ENCODE measurements at places on chromosomes 6 and 20. TPM values are rescaled to one million over a fixed set of nuclear protein-coding genes. Genes with fewer than 3 reads are reported as not detected.

The LINC00237 gene
- not detected for total RNA-seq

GRCh38 chr20:62758226-62758912, 37.9 kb upstream of the MRGBP start:
- peak; percentile 31 for DNase-seq

GRCh38 chr20:62165762-62166399, 16.9 kb upstream of the MTG2 start:
- DNase-seq = no peak

DNA sequence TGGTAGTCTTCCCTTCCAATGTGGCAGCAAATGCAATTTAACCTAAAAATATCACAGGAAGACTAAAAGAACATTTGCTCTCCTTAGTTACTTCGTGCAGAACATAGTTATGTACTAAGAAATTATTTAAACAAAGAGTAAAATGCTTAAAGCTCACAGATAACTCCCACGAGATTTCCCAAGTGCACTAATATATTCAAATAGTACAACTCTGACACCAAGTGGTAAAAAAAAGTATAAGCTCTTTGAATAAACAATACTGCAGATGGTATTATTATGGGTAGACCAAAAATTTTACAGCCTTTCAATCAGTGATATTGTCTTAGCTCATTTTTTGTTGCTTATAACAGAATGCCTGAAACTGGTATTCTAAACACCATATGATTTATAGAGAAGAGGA, 52.8 kb upstream of the FILIP1 start:
- no peak for DNase-seq

DNA sequence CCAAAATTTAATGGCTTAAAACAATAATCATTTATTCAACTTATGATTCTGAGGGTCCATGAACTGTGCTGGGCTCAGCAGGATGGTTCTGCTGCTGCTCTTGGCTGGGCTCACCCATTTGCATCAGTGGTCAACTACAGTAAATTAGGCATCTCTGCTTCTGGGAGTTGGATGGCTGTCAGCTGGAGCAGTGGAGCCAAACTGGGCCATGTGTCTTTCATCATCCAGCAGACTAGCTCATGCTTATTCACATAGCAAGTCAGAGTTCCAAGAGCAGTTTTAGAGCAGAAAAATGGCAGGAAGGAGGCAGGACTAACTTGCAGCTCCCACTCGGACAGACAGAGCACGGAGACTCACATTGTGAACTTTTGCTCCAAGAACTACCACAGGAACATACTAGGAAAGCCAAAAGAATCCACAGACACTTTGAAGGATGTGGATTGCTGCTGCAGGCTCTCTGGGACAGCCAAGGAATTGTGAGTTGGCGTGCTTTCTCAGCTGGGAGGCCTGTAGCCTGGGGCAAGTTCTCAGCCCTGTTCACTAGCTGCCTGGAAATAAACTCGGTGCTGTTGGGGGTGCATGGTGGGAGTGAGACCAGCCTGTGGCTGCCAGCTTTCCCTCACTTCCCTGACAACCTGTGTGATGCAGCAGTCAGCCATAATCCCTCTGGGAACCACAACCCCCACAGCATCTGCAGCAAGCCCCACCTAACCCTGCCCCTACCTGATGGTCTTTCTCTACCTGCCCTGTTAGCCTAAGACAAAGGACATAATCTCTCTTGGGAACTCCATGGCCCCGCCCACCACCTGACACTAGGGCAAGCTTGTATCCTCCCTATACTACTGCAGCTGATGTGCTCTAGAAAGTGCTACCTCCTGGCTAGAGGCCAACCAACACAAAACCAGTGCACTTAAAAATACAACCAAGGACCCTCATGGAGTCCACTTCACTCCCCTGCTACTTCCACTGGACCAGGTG, 129.0 kb downstream of the JPH2 start:
- DNase-seq = no peak

The MATN4 gene
- total RNA-seq = 0.17 TPM

GRCh38 chr6:63306420-63306819, 13.4 kb downstream of the LGSN start:
- peak; percentile 46 for DNase-seq

The PTK7 gene
- 8.3 TPM for total RNA-seq

- DNase-seq = no peak
Observed at GRCh38 chr6:119683031-119683430, 333.5 kb upstream of the MAN1A1 start.

The TINAG gene
- total RNA-seq = 25.2 TPM

The PRND gene
- 0.22 TPM for total RNA-seq

DNA sequence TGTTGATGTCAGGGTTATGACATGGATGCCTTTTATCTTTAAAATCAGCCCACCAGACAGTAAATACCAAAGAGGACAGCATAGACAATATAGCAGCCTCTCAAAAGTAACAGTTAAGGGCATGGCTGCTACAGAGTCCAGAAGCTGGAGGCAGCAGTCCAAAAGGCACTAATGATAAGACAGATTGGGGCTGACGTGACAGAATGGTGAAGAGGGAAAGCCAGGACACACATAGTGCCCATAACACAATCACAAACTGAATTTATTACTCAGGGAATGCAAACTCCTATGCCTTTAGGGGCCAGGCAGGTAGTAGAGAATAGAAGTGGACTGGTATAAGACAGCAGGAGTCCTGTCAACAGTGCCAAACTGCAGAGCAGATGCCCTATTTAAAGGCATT, 40.7 kb downstream of the TP53INP2 start:
- DNase-seq = no peak

The SLC13A3 gene
- 0.27 TPM for total RNA-seq

The CYP39A1 gene
- 5.3 TPM for total RNA-seq

DNA sequence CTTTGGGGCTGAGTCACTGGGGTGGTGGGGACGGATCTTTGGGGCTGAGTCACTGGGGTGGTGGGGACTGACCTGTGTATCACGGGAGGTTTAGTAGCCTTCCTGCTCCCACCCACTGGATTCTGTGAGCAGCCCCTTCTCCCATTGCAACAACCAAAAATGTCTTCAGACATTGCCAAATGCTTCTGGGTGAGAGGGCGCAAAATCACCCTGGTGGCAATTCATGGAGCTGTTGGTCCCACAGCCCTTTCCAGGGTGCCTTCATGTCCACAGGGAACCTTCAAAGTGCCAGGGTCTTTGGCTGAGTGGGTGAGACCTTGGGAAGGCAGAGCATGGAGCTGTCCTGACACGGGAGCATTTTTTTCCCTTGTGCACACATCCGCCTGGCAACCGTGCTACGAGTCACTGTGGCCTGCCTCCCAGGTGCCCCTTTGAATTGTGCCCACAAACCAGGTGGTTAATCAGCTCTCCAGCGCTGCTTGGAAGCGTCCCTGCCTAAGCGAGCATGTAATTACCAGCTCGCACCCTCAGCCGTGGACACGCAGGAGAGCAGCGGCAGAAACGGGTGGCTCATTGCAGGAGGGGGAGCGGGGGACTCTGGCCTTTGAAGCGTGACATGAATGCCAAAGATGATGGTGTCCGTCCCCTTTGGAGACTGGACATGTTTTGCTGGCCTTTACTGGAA, 27.4 kb upstream of the APCDD1L start:
- no peak for DNase-seq

DNA sequence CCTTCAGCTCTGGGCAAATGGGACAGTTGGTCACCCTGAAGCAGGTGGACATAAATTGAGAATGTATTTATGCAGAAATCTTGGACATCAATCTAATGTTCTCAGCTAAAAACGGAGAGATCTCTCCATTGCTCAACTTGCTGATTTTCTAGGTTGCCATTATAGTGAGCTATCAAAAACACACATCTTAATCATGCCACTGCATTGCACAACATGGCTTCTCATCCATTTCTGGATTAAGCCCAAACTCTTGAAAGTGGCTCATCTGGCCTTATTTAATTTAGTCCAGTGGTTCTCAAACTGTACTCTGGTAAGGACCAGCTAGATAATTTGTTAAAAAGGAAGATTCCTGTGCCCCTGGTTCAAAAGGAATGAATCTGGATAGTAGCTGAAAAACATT, 324.9 kb upstream of the CITED2 start:
- DNase-seq = no peak

DNA sequence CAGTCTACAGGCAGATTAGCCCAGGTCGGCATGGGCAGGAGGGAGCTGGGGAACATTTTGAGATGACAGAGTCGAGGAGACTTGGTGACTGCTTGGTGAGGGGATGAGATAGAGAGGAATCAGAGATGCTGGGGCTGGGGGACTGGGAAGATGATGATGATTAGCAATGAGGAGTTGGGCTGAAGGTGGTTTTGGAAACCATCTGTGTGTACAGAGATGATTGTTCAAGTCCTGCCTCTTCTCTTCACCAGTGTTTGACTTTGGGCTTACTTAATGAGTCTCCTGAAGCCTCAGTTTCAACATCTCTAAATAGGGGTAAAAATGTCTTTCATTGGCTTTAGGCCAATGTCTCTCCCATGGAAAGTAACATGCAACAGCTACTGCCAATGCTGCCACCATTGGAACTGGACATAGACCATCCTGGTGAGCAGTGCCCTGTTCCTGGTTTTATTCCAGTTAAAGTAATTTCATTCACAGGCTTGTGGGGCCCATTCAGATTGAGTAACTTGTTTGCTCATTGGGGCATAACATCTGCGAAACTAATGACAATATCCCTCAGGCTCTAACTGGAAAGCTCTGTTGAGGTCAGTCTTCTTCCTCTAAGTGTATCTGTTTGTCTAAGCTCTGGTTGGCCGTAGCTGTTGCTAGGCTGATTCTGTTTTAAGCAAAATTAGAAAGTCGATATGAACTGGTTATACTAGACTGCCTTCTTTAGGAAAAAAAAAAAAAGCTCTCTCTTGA, 99.1 kb downstream of the ARMC2 start:
- DNase-seq = no peak

GRCh38 chr6:123659960-123660748, 23.4 kb upstream of the TRDN start:
- DNase-seq = no peak

GRCh38 chr6:26624557-26624956, 27.8 kb downstream of the ABT1 start:
- no peak for DNase-seq

The BPIFB1 gene
- not detected for total RNA-seq

The OTOR gene
- not detected for total RNA-seq

- DNase-seq = no peak
Observed at GRCh38 chr6:28944412-28944865, 20.7 kb upstream of the TRIM27 start.

The GCLC gene
- total RNA-seq = 40.5 TPM

- no peak for DNase-seq
Observed at GRCh38 chr20:49831022-49831769, 18.6 kb downstream of the SLC9A8 start.

The TSHZ2 gene
- total RNA-seq = 3.6 TPM

DNA sequence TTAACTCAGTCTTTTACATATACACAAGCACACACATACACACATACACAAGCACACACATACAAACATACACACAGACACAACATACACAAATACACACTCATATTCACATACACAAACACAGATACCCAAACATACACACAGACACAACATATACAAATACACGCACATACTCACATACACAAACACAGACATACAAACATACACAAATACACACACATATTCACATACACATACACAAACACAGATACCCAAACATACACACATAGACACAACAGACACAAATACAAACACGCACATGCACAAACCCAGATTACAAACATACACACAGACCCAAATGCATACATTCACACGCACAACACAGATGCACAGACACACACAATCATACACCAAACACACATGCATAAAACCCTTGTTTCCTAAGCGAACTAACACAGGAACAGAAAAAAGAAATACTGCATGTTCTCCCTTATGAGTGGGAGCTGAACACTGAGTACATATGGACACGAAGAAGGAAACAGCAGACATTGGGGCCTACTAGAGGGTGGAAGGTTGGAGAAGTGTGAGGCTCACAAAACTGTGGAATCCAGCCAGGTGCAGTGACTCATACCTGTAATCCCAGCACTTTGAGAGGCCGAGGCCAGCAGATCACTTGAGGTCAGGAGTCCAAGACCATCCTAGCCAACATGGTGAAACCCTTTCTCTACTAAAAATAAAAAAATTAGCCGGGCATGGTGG, 34.2 kb downstream of the PIM1 start:
- peak; percentile 84 for DNase-seq

DNA sequence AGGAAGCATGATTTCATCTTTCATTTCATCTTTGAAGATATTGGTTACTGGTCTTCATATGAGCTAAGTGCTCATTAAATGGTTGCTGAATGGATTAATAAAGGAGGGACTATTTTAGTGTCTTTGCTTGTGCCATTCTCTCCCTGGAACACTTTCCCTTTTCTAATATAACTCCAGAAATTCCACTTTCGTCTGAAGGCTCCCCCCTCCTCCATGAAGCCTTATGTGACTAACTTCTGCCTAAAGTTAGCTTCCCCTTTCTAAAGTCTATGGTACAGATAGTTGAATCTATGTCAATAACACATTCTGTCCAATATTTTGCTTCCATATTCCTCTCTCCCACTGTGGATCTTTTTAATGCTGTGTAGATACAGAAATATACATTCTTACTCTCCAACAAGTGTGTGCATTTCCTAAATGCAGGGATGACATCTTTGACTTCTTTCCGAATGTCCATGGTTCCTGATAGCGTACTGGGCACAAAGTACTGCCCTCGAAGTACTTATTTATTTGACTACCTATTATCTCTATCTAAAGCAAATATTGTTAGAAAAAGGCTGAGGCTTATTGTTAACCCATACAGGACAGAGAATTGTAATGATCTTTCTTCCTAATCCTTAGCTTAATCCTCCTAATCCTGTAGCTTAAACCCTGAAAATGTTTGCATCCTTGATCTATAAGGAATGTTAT, 84.7 kb upstream of the ELOVL5 start:
- no peak for DNase-seq

The NT5E gene
- total RNA-seq = 75.8 TPM

GRCh38 chr6:55997223-55997874, 122.0 kb upstream of the BMP5 start:
- no peak for DNase-seq

The SASH1 gene
- 20.5 TPM for total RNA-seq

GRCh38 chr6:22332711-22333110, 35.9 kb upstream of the PRL start:
- DNase-seq = no peak

The ZNF451 gene
- 58.5 TPM for total RNA-seq

DNA sequence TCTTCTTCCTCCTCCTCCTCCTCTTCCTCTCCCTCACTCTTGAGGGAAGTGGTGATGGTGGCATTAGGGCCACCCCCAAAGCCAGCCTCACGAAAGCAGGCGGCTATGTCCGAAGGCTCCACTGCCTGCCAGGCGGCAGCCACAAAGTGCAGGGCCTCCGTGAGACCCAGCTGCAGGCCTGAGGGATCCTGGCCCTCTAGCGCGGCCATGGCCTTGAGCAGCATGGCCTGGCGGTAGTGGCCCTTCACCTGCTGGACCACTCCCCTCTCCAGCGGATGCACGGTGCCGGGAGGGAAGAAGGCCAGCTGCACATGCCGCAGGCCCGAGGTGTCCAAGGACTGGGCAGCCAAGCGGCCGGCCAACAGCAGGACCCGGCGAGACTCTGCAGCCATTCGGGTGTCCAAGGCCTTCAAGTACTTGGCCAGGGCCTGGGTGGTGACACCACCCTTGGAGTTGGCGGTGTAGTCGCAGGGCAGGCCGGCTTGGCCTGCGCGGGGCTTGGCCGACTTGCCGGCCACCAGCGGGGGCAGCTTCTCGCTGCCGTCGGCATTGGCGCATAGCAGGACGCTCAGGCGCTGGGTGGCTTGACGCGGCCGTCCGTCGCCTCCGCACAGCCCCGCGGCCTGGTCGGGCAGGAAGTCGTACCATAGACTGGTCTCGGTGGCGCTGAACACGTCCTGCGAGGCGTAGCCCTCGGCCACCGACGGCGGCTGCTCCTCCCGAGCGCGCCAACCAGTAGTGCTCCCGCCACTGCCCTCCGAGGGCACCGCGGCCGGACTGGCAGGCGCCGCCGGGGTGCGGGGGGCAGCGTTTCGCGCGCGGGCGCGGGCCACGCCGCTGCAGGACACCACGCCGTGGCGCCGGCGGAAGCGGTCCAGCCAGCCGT, 1.1 kb downstream of the CENPB start:
- no peak for DNase-seq
